Fibroblast of skin of left quadriceps (primary cell): ENCODE measurements at places on chromosomes 1 and 21.

DNA sequence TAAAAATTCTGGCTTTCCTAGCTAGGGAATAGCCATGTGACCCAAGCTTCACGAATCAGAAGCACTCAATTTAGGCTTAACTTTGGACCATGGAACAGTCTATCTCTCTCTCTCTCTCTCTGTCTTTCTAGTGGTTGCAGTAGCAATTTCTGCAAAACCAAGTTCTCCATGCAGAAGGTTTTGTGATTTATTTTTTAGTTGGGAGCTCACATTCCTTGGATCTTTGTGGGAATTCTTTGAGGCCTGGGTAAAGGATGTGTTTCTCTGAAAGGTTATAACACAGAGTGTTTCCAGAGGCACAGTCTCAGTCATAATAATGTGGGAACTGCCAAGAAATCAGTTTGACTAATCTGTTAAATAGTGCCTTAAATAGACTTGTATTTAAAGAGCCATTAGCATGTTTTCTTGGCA lies 112.3 kb upstream of the COL11A1 start:
- DNase-seq = peak; percentile 86

GRCh38 chr1:1616045-1616790 lies 918 bp downstream of the MIB2 start:
- no peak for DNase-seq

DNA sequence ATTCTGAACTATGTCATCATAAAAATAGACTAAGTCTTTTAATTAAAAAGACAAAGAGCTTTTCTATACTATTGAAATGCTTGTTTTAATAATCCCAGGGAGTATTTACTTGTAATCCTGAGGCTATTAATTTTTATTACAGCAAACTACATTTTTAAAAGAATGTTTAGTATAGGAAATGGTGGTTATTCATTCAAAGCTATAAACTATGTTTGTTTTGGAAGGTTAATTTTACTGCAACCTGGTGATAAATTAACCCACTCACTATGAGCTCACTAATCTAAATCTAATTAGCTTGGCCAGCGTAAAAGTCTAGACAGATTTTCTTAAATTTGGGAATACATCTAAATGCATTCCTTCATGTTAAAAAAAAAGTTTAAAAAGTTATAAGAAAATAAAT lies 13.8 kb upstream of the EYA3 start:
- DNase-seq = no peak

GRCh38 chr1:24704411-24705259 lies 40.6 kb upstream of the CLIC4 start:
- DNase-seq = no peak

DNA sequence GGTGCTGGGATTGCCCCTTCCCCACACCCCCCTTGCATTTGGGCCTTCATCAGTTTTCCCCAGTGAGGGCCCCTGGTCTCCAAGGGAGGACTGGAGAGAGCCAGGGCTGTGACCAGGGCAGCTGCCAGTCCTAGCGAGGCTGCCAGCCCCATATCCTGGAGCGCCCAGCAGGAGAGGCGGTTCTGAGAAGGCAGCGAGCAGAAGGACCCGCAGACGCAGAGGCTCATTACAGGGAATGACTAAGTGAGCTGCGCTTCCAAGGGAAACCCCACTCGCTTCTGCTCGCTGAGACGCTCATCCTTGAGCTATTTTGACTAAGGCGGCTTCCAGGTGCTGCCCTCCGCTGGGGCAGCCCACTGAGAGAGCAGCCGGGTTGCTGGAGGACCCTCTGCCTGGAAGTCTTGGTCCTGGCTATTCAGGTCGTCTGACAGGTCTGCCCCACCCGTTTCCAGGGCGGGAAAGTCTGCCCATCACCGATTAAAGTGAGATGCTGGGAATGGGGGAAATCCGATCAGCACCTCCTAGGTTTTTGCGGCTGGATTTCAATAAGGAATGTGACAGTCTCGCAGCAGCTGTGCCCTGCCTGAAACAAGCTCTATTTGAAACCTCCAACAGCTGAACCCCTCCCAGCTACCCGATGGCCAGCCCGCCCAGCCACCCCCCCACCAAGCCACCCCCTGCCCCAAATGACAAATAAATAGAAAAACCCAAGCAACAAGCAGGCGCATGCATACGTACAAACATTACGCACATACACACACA lies 2.8 kb downstream of the KCNN3 start:
- peak; percentile 20 for DNase-seq

DNA sequence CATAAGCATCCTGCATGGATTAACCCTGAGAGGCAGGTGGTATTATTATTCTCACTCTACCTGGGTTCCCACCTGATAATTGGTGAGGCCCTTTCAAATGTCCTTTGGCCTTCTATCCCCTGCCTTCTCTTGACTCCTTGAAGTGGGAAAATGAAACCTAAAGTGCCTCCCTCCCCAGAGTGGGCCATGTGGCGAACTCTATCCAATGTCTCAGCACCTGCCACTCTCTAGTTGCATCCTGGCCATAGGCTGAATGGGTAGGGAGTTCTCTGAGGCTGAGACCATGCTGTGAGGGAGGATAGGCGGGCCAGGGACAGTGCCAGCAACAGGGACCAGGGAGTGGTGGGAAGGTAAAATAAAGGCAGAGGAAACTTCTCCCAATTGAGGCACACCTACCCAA lies 35.3 kb downstream of the ELF3 start:
- no peak for DNase-seq

- DNase-seq = no peak
Measured at GRCh38 chr1:247409869-247410544, 6.0 kb upstream of the NLRP3 start.

- DNase-seq = no peak
Measured at GRCh38 chr1:234907208-234907939, 221.3 kb downstream of the TOMM20 start.

DNA sequence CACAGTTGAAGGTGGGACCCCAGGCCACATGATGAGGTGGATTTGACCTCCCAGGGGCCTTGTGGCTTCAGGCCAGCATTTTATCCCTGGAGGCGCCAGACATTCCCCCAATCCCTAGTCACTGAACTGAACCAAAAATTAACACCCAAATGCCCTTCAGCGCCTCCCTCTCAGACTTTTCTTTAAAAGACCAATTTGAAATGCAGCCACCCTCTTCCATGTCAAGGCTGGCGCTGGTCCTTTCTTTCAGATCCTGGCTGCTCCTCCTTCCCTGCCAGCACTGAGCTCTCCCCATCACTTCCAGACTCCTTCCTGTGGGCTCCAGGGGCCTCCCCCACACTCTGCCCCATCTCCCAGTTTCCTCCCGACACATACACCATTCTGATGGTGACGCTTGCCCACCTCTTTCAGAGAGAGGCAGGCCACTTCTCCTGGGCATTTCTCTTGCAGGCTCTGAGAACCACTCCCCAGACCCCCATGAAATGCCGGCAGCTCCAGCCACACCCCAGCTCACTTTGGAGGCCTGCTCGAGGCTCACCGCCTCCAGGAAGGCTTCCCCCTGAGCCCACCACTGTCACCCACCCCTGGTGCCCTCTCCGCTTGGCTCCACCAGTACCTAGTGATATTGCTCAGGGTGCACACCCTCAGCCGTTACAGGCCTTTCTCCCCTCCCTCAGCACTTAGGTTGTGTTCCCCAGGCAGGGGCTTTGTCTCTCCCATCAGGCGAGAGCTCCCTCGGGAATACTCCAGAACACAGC lies 27.0 kb downstream of the NAV1 start:
- no peak for DNase-seq

GRCh38 chr1:180982422-180982821 lies 40.2 kb downstream of the STX6 start:
- DNase-seq = no peak

DNA sequence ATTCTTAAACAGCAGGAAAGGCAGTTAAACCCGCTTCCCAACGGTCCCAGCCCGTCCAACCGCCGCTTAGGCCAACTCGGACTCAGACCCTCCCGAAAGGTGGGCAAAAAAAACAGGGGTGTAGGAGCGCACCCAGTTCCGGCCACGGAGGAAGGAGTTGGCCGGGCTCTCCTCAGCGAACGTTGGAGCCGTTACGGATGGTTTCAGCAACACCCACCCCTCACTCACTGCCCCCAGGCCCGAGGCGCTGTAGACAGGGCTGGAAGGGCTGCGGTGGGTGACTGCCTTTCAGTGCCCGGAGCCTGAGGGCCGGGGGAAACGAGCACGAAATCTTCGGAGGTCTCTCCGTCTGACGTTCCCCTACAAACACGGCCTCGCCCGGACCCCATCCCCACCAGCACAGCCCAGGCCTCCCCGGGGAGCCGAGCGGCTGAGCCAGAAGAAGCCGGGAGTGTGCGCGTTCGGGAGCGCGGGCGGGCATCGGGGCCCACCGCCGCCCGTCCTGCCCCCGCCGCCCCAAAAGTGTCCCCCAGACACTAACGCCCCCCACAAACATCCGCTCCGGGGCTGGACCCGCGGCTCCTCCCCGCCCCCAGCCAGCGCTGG lies 1.3 kb downstream of the KDM5B start:
- DNase-seq = no peak

- no peak for DNase-seq
Measured at GRCh38 chr1:12015001-12015491, 4.3 kb upstream of the MIIP start.

- DNase-seq = no peak
Measured at GRCh38 chr1:31382379-31382989, 9.6 kb upstream of the FABP3 start.

DNA sequence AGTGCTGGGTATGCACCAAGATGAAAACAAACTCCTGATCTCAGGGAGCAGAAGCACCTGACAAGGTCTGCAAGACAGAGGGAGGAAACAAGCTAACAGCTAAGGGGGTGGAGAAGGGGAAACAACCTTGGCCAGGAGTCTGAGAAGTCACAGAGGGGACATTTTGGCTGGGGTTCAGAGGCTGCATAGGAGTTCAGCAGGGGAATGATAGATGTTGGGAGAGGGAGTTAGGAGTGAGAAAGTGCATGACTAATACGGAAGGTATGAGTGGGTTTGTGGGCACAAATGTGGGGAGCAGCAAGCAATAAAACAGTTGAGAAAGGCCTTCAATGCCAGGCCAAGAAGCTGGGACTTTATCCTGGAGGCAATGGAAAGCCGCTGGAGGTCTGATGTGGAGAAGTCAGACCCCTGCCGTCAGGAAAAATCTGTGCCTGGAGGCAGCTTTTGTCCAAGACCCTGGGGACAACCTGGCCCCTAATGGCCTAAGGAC lies 16.4 kb downstream of the EPHA2 start:
- peak; percentile 63 for DNase-seq

DNA sequence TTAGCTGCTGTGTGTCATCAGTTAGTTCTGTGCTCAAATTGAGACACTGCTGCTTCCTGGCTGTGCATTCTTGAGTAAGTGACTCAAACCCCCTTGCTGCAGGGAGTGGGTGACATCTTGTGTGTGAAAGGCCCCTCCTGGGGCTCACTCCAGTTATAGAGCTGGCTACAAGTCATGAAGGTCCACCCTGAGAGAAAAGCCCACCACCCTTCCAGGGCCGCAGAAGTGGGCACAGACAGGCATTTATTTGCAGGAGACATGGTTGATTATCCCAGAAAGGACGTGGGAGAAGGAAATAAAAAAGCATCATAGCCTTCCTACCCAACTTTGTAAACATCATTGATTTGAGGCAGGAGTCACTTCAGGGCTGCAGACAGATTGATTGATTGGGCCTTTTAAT lies 550.6 kb downstream of the MATN1 start:
- DNase-seq = no peak

- no peak for DNase-seq
Measured at GRCh38 chr1:95018602-95019369, 54.0 kb downstream of the ALG14 start.

DNA sequence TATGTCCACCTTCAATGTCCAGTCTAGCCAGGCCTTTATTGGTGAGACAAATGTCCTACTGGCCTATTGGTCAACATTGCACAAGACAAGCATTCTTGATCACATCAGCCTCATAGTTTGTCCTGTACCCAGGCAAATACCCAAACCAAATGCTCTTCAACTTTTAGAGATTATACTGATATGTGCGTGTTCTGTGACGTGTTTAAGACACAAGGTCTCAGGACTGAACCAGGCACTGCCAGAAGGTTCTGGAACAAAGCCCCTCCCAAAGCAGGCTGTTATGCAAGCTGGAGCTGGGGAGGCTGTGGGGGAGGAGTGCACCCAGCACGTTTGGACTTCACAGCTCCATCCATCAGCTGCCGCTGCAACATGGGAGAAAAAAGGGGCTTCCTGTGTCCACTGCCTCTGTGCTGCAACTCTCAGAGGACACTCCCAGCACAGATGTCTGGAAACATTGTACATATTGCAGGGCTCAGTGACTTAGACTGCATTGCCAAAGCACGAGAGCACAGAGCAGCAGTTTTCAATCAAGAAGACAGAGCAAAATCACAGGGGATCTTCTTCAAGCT lies 45.9 kb downstream of the NID1 start:
- DNase-seq = peak; percentile 61

DNA sequence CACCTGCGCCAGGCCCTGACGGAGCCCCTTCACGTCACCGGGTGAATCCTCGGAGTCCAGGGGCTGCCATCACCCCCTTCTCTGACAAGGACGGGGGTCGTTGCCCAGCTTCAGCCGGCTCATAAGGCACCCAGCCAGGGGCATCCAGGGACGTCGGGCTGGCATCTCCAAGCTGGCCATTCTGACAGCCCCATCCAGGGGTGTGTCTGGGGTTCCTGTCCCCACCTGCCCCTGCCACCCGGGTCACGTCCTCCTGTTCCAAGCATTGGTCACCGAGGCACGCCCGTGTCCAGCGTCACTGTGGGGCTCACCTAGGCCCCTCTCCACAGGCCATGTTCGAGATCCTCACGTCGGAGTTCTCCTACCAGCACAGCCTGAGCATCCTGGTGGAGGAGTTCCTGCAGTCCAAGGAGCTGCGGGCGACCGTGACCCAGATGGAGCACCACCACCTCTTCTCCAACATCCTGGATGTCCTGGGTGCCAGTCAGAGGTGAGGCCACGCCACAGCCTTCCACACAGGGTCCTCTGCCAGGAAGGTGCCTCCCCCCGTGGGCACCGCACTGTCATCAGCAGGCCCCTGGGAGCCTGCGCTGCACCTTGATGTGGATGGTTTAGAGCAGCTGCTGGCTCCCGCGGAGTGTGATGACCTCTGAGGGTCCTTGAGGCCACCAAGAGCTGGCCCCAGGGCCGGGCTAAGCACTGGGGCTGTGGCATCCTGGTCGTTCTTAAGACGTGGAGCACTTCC lies 14.8 kb downstream of the ARHGEF16 start:
- no peak for DNase-seq

- DNase-seq = no peak
Measured at GRCh38 chr1:8176279-8176678, 141.6 kb upstream of the SLC45A1 start.

GRCh38 chr1:117674521-117675400 lies 68.9 kb downstream of the TENT5C start:
- no peak for DNase-seq

- DNase-seq = no peak
Measured at GRCh38 chr1:160727316-160727640, 11.8 kb upstream of the SLAMF7 start.

DNA sequence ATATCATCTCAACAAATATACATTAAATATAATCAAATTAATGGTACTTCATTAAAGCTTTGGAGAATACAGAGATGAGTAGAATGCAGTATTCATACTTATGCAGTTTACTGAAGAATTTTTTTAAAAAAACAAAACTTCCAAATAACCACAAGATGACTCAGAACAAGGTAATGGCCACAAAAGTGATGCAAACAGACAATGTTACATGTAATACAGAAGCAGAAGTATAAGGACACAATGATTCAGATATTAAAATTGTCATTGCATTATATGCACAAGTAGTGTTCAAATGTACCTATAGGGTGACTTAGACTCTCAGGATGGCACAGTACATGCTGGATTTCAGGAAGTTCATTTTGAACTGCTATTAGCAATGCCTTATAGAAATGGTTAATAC lies 227.2 kb upstream of the ST6GALNAC5 start:
- peak; percentile 52 for DNase-seq
